SJCRH30 (cell line): ENCODE measurements at places on chromosomes 5 and 9. TPM values are rescaled to one million over a fixed set of nuclear protein-coding genes. Genes with fewer than 3 reads are reported as not detected.

- H3K27ac ChIP-seq: no peak overlapping the region
- H3K4me1 ChIP-seq: no peaks in the 10 kb centered on the region
- DNase-seq: no peak
- H3K27me3 ChIP-seq: no peaks in the 10 kb centered on the region
Observed at GRCh38 chr5:31827867-31828266, 188.9 kb downstream of the PDZD2 start.

PCA3 gene
- total RNA-seq: 0.35 and 0.59 TPM in 2 replicates

GRCh38 chr5:34015120-34015822 lies 7.4 kb upstream of the AMACR start:
- H3K27me3 ChIP-seq: no peaks in the 10 kb centered on the region
- peaks cover 9% of the 10 kb centered on the region for H3K4me1 ChIP-seq
- DNase-seq: no peak
- no peaks in the 10 kb centered on the region; the same call in 1 of the 2 replicates for H3K36me3 ChIP-seq

KIAA0825 gene
- 3.0 and 3.1 TPM in 2 replicates for total RNA-seq

- H3K36me3 ChIP-seq: peaks cover 20% of the 10 kb centered on the region
- H3K27ac ChIP-seq: no peak overlapping the region
- DNase-seq: no peak
- no peak overlapping the region for H3K4me3 ChIP-seq
- H3K4me1 ChIP-seq: no peaks in the 10 kb centered on the region
- no peaks in the 10 kb centered on the region for H3K27me3 ChIP-seq
Observed at GRCh38 chr9:97910357-97910756, 11.9 kb downstream of the TRMO start.

DNA sequence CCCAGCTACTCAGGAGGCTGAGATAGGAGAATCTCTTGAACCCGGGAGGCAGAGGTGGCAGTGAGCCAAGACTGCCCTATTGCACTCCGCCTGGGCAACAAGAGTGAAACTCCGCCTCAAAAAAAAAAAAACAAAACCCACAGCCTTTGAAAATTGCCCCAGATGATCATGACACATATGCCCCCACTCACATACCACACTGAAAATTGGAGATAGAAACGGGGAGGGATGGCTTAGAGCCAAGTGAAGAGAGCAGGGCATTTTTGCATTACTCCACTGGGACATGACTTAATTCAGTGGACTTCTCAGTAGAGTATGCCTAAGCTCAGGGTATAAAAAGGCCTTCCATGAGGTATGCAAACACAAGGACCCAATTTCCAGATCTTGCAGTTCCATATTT lies 309.3 kb downstream of the BNC2 start:
- no peaks in the 10 kb centered on the region for H3K4me1 ChIP-seq
- no peak overlapping the region for H3K27ac ChIP-seq
- no peaks in the 10 kb centered on the region for H3K36me3 ChIP-seq
- no peak overlapping the region for H3K4me3 ChIP-seq
- no peaks in the 10 kb centered on the region for H3K27me3 ChIP-seq

KCNN2 gene
- total RNA-seq: not detected in 2 replicates

GFRA3 gene
- total RNA-seq: 0.15 TPM in 1 of 2 replicates, not detected in the other

DNA sequence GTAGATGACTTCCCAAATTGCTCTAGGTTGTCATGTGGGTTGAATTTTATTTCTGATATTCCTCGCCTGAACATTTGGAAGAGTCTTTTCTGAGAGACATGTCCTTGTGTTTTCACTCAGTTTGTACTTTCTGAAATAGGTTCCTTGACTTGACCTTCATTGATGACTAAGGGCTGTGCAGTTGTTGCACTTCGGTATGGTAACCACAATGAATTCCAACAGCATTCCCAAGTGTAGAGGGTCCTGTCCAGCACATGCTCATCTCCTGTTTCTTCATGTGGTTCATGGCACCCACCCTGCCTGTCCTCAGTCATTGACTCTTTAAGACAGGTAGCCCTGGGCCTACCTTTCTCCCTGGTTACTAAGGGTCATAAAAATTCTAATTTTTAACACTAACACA lies 527.8 kb downstream of the MTRR start:
- no peak overlapping the region for H3K27ac ChIP-seq
- H3K4me1 ChIP-seq: no peaks in the 10 kb centered on the region
- no peak for DNase-seq
- H3K4me3 ChIP-seq: no peak overlapping the region
- no peaks in the 10 kb centered on the region for H3K36me3 ChIP-seq

DNA sequence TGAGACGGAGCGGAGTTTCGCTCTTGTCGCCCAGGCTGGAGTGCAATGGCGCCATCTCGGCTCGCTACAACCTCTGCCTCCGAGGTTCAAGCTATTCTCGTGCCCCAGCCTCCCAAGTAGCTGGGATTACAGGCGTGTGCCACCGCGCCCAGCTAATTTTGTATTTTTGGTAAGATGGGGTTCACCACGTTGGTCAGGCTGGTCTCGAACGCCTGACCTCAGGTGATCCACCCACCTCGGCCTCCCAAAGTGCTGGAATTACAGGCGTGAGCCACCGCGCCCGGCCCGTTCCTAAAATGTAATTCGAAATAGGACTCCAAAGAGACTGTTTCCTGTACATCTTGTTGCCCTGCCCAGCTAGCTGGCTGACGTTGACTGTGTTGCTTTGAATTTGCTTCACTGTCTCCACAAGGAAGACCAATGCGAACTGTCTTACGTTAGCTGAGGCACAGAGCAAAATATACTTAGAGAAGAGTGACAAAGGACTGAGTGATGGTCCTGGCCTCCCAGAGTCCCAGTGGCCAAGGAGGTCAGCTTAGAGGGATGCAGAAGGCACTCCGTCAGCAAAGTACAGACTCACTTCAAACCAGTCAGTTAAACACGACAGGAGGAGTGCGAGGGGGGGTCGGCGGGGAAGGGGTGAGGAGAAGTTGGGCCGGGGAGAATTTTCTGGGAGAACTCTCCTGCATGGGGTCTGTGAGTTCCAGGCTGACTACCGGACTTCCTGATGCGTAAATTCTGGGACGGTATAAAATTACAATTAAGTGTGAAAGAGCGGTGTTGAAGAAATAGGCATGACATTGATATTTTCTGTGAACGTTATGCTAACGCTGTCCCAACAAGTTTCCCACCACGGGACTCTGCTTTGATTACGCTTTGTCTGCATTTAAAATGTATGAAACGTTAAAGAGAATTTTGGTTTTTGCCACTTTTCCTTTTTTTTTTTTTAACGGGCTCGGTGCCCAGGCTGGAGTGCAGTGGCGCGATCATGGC lies 6.8 kb upstream of the TRIM41 start:
- no peak overlapping the region for H3K27ac ChIP-seq
- H3K4me3 ChIP-seq: peak overlapping the region; percentile 51
- peak; percentile 53 for DNase-seq
- H3K4me1 ChIP-seq: no peaks in the 10 kb centered on the region
- H3K36me3 ChIP-seq: no peaks in the 10 kb centered on the region

GRCh38 chr5:20972419-20972925 lies 984.5 kb upstream of the CDH18 start:
- H3K4me3 ChIP-seq: peak overlapping the region; percentile 11; the same call in 1 of the 2 replicates
- H3K36me3 ChIP-seq: no peaks in the 10 kb centered on the region
- no peaks in the 10 kb centered on the region for H3K4me1 ChIP-seq
- peak; percentile 45 for DNase-seq
- no peak overlapping the region for H3K27ac ChIP-seq

GRCh38 chr9:113875459-113876150 lies 504 bp upstream of the ZNF618 start:
- peak overlapping the region; percentile 60 for H3K4me3 ChIP-seq
- DNase-seq: peak; percentile 56
- H3K36me3 ChIP-seq: 0 out of 2 replicates have a peak, but pooled peaks cover 3% of the 10 kb centered on the region

DNA sequence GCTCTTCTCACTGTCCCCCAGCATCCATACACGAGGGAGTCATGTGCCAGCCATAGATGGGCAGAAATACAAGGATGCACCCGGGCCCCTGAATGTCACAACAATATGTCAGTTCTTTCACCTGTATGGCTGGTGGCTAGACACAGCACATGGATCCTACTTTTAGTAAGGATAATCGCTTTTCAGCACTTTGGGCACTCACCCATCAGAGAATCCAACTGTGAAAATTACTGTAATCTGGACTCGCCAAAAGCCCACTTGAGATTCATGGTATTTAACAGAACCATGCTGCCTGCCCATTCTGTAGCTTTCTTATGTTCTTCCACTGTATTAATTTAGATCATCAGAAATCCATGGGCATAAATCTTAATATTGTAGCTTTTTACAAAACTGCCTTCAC lies 124.8 kb downstream of the FRMD3 start:
- DNase-seq: no peak
- no peaks in the 10 kb centered on the region for H3K4me1 ChIP-seq
- H3K27ac ChIP-seq: no peak overlapping the region
- H3K4me3 ChIP-seq: no peak overlapping the region
- H3K36me3 ChIP-seq: no peaks in the 10 kb centered on the region
- H3K27me3 ChIP-seq: no peaks in the 10 kb centered on the region

SPOCK1 gene
- 0.06 TPM in 1 of 2 replicates, not detected in the other for total RNA-seq

DPP7 gene
- 12.6 and 13.4 TPM in 2 replicates for total RNA-seq

PDE6A gene
- total RNA-seq: 0.28 and 0.47 TPM in 2 replicates

- H3K4me3 ChIP-seq: no peak overlapping the region
- DNase-seq: peak; percentile 17
- peaks cover 9% of the 10 kb centered on the region for H3K4me1 ChIP-seq
- H3K27ac ChIP-seq: peak overlapping the region; percentile 8; the same call in 1 of the 2 replicates
- no peaks in the 10 kb centered on the region for H3K27me3 ChIP-seq
Observed at GRCh38 chr9:7336356-7337065, 463.1 kb downstream of the DMAC1 start.

DNA sequence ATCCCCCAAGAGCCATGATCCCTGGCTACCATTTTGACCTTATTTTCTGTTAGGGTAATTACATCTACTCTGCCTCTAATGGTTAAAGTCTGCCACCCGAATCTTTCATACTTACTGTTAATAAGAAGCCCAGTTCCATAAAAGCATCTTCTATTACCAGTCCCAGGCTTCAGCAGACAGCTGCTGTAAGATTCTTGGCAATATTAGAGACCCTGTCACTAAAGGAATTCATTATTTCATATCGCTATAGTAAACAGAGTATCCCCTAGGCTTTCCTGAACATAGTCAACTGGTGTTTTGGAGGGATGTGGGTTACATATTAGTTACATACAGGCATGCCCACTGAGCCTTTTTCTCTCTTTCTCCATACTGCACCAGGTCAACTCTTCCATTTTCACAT lies 608.7 kb upstream of the SEMA6A start:
- peaks cover 7% of the 10 kb centered on the region for H3K4me1 ChIP-seq
- no peaks in the 10 kb centered on the region for H3K27me3 ChIP-seq
- no peaks in the 10 kb centered on the region for H3K36me3 ChIP-seq
- H3K4me3 ChIP-seq: no peak overlapping the region

ANKRD20A1 gene
- 0.05 TPM in 1 of 2 replicates, not detected in the other for total RNA-seq

DNA sequence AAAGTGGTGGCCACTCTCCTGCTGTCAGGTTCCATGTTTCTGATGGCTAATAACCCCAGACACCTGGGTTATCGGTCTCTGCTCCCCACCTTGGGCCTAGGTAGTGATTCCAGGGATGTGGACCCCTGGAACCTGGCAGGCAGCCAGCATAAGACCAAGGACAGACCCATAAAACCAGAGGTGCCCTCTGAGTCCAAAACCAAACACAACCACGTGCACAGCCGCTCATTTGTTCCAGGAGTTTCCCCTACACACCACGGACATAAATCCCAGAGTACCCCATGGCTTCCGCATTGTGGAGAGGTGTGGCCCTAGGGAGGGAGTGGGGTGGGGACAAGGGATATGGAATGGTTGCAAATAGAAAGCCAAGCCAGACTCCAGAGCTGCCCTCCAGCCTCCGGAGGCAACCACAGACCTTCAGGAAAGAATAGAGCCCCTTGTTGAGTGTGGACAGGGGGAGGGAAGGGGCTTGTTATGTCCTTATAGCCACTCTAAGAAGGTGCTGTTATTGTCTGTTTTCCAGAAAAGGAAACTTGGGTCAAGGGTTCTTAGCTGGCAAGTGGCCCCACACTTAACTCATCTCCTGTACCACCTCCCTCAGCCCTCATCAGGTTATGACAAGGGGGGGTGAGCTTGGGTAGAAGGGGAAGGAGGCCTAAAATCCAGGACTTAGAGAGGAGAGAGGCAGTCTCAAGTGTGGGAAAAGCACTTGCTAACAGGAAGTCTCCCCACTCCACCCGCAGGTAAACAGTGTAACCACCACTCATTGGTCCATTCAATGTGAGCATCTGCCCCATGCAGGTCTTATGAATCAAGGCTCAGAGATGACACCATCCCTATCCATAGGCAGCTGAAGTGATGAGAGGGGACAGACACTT lies 23.6 kb upstream of the CYSTM1 start:
- H3K4me1 ChIP-seq: no peaks in the 10 kb centered on the region
- H3K27ac ChIP-seq: no peak overlapping the region
- no peak overlapping the region for H3K4me3 ChIP-seq
- H3K27me3 ChIP-seq: no peaks in the 10 kb centered on the region; the same call in 1 of the 2 replicates
- H3K36me3 ChIP-seq: no peaks in the 10 kb centered on the region

DNA sequence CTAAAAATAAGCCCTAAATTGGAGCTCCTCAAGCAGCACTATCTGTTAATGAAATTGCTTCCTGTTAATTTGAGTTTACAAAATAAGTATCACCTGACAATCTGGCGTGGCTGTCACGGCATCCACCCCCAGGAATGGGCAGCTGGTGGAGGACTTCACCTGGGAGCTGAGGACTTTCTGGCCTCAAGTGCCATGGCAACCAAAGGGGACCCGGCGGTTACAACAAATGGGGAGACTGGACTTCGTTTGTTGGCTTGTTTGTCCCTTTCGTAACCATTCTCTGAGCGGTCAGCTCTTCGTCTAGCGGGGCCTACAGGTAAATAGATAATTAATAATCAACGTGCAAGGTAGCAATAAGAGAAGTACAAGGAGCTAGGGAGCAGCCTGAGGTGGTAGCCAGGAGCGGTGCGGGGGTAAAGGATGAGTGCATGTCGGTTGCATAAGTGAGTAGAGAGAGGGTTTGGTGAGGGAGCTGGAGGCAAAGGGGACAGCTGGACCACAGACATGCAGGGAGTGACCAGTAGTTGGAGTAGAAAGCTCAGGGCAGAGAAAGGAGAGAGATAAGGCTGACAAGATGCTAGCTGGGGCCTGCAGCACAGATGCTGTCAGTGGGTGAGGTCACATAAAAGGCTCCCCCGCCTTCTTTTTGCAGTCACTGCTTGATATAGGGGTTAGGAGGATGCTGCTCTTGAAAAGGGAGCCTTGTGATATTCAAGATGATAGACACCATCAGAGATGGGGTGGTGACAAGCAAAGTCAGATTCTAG lies 62.5 kb downstream of the HSPA4 start:
- no peaks in the 10 kb centered on the region for H3K36me3 ChIP-seq
- H3K27ac ChIP-seq: no peak overlapping the region
- peaks cover 18% of the 10 kb centered on the region for H3K4me1 ChIP-seq
- H3K4me3 ChIP-seq: no peak overlapping the region
- no peaks in the 10 kb centered on the region for H3K27me3 ChIP-seq

GRCh38 chr5:162256711-162257110 lies 189.1 kb downstream of the GABRG2 start:
- no peaks in the 10 kb centered on the region for H3K27me3 ChIP-seq
- no peaks in the 10 kb centered on the region for H3K36me3 ChIP-seq
- no peak for DNase-seq

RASGRF2 gene
- 6.7 and 6.9 TPM in 2 replicates for total RNA-seq

CENPP gene
- 22.6 and 24.2 TPM in 2 replicates for total RNA-seq

DNA sequence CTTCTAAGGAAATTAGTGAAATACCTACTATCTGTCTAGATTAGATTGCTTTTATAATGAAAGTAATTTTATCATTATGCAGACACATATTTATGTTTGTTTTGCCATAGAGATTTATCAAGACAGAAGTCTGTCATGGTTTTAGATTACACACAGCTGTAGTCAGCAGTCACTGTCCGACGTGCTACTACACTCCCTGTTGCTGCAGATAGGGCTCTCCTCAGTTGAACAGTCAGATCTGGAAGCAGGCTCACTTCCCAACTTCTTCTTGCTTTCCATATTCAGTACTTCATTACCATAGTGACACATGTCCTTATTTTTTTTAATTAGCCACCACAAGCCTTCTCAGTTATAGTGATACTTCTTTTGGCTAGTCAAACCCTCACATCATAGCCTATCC lies 329.9 kb upstream of the ITGA1 start:
- no peak overlapping the region for H3K4me3 ChIP-seq
- no peaks in the 10 kb centered on the region for H3K36me3 ChIP-seq
- H3K4me1 ChIP-seq: no peaks in the 10 kb centered on the region
- DNase-seq: peak; percentile 17
